ENCODE measurements at places on chromosomes 7 and 10.

DNA sequence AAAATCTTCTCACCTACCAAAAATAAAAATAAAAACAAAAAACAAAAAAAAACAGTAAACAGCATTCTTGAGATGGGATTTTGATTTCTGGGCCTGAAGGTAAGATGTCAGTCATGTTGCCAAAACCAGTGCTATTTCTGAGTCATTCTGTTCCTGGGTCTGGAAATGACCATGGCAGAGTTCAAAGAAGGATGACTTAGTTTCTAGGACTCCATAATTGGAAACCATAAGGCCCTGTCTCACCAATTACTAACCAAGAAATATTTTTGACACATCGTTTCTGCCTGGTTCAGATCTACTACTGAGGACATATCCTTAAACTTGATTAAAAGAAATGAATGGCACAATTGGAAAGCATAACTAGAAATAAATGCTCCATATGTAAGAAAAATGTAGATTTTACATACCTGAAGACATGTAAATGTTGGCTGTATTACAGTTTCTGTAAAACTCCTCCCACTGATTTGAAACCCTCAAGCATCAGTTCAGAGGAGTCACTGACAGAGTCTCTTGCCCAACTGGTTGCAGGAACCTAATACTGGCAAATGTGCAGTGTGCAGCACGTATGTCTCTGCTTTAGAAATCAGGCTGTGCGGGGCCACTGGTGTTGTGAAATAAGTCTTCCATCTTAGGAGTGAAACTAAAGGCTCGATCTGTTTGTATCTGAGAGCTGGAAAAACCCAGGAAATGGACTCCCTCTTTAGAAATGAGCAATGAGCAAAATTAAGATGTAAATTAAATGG lies 84.8 kb upstream of the EGR2 start:
- no peaks in the 10 kb centered on the region for H3K36me3 ChIP-seq
- no peak overlapping the region for H3K27ac ChIP-seq
- H3K4me1 ChIP-seq, result no peaks in the 10 kb centered on the region
- no peaks in the 10 kb centered on the region for H3K27me3 ChIP-seq
- no peak for DNase-seq

DNA sequence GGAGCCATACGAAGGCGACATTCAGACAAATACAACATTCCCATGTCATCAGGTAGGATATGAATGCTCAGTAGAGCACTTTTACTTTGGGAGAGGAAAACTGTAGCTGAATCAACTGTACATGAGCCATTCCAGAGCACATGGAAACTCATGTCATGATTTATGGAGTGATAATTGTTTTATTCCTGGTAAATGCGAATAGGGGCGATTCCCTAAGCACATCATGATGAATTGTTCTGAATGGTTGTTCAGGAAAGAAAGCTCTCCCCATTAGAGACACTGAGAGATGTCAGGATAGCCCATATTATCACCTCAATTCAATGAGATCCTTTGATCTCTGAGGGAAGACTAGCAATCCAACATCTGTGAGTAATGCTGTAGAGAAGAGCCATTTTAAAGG lies 243.6 kb downstream of the FOXP2 start:
- H3K36me3 ChIP-seq, result no peaks in the 10 kb centered on the region
- no peak for DNase-seq
- no peaks in the 10 kb centered on the region for H3K27me3 ChIP-seq
- H3K27ac ChIP-seq, result no peak overlapping the region
- H3K4me1 ChIP-seq, result no peaks in the 10 kb centered on the region

- no peaks in the 10 kb centered on the region for H3K36me3 ChIP-seq
- DNase-seq, result no peak
- no peak overlapping the region for H3K4me3 ChIP-seq
- H3K4me1 ChIP-seq, result no peaks in the 10 kb centered on the region
- no peaks in the 10 kb centered on the region for H3K27me3 ChIP-seq
These were observed 86.2 kb downstream of the SORBS1 start for GRCh38 chr10:95475003-95475383.

- no peaks in the 10 kb centered on the region for H3K4me1 ChIP-seq
- H3K27ac ChIP-seq, result no peak overlapping the region
- DNase-seq, result no peak
These were observed 383.0 kb downstream of the HPSE2 start for GRCh38 chr10:98852686-98853085.

GRCh38 chr7:146636581-146636980 lies 520.0 kb downstream of the CNTNAP2 start:
- no peak for DNase-seq
- H3K27ac ChIP-seq, result no peak overlapping the region
- H3K4me3 ChIP-seq, result no peak overlapping the region
- no peaks in the 10 kb centered on the region for H3K36me3 ChIP-seq
- no peaks in the 10 kb centered on the region for H3K4me1 ChIP-seq

DNA sequence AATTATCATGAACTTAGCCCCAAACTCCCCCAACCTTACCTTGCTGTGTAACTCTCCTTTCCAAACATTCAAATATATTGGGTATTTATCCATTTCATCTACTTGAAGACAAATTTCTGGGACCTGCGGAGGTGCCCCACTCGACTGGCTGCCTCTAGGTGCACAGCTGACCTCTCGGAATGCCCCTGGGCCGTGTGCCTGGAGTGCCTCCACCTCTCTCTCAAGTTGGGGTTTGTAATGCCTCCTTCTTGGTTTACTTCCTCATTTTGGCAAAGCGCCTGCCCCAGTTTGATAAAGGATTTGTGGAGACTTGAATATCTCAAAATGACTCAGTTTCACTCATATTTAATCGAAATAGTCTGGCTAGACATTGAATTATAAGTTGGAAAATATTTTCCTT lies 16.6 kb downstream of the ZNF777 start:
- no peaks in the 10 kb centered on the region for H3K4me1 ChIP-seq
- DNase-seq, result no peak
- no peak overlapping the region for H3K27ac ChIP-seq
- H3K4me3 ChIP-seq, result no peak overlapping the region
- peaks cover 46% of the 10 kb centered on the region for H3K36me3 ChIP-seq

GRCh38 chr7:44325201-44325671 lies at the start of gene CAMK2B:
CAMK2B (minus strand) TSS chr7:44325594; CDS start chr7:44325421, 173 bp downstream.
- H3K4me3 ChIP-seq, result no peak within 1 kb of the TSS
- no peaks in the 10 kb centered on the region for H3K36me3 ChIP-seq
- H3K27me3 ChIP-seq, result peaks cover 4% of the 10 kb centered on the region
- no peak within 1 kb of the TSS for H3K27ac ChIP-seq

DNA sequence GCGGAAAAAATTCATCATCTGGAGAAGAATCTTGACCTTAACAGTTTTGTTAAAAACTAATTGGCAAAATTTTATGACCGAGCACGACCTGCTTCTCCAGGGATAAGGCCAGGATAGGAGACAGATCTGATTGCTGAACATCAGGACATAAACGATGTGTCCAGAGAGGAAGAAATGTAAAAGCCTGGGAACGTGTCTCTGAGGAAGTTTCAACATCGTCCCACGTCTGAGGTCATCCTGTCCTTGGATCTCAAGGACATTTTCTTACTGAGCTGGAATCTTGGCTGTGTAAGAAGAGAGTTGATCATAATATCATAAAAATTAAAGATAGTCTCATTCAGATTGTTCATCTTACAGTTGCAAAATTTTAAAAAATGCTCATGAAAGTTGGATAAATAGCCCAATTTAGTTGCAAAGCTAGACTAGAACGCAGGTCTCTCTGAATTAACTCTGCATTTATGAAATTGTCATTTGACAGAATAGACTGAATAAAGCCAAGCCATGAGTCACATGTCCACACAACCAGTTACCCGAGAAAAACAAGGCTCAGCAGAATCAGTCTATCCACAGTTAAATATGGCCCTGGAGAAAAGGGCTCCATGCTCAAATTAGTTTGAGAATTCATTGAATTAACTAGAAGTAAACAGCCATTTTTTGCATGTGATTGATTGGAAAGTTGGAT lies 120.0 kb upstream of the EGFR start:
- H3K36me3 ChIP-seq, result no peaks in the 10 kb centered on the region
- no peak for DNase-seq
- no peaks in the 10 kb centered on the region for H3K27me3 ChIP-seq
- H3K27ac ChIP-seq, result no peak overlapping the region
- H3K4me3 ChIP-seq, result no peak overlapping the region

- no peaks in the 10 kb centered on the region for H3K4me1 ChIP-seq
- no peak overlapping the region for H3K4me3 ChIP-seq
- no peak overlapping the region for H3K27ac ChIP-seq
- H3K27me3 ChIP-seq, result no peaks in the 10 kb centered on the region
These were observed 50.5 kb upstream of the ZNF438 start for GRCh38 chr10:31081937-31082840.

DNA sequence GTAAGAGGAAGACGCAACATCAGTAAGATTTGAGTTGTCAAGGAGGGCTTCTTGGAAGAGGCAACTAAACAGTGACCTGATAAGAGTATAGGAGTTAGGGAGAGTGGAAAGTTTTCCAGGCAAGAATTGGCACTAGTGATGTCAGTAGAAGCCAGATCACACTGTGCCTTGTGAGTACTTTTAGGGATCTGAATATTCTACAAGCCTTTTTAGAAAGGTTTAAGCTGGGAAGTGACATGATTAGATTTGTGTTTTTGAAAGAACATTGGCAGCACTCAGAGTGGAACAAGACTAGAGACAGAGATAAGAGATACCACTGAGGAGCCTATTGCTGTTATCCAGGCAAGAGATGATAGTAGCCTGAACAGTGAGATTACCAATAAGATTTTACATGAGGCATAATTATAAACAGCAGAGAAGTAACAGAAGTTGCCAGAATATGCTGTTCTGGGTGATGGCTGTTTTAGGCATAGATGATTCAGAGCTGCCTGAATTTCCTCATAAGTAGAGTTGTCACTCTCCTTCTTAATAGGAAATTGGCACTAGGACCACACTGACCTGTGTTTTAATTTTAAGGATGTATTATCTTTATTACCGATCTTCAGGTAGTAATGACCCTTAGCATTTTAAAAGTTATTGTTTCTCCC lies 45.6 kb downstream of the NHLRC2 start:
- H3K27ac ChIP-seq, result no peak overlapping the region
- no peaks in the 10 kb centered on the region for H3K4me1 ChIP-seq
- H3K27me3 ChIP-seq, result no peaks in the 10 kb centered on the region
- H3K4me3 ChIP-seq, result no peak overlapping the region
- H3K36me3 ChIP-seq, result no peaks in the 10 kb centered on the region
- no peak for DNase-seq

DNA sequence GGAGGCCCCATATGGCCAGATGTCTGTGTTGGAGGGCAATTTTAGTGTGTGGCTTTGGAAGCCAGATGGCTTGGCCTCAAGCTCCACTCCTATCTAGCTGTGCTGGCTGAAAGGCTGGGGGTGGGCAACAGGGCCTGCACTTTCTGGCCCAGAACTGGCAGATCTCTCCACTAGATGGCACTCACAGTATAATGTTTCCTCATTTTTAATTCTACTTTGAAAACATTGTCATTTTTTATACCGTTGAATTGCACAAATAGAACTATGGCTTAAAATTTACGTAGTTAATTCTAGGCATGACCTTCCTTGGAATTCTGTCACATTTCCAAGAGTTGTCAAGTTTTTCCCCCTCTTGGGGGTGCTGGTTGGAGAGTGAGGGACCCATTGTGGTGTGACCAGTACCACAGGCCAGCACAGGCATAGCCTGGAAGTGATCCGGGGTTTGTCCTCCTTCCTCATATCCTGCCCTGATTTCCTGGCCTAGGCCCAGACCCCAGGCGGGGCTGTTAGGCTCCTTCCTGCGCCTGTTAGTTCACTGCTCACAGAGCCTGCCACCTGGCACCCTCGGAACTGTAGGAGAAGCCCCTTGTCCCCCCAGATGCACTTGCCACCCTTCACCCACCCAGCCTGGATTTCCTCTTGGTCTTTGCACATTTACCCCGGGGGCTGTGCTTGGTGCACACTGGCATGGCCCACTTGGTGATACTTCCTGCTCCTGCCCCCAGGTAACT lies 52.8 kb downstream of the ARHGAP22 start:
- no peak overlapping the region for H3K4me3 ChIP-seq
- no peak overlapping the region for H3K27ac ChIP-seq
- H3K27me3 ChIP-seq, result no peaks in the 10 kb centered on the region
- H3K4me1 ChIP-seq, result no peaks in the 10 kb centered on the region

GRCh38 chr10:31524460-31524859 lies 205.4 kb downstream of the ZEB1 start:
- peaks cover 57% of the 10 kb centered on the region for H3K36me3 ChIP-seq
- no peak overlapping the region for H3K4me3 ChIP-seq
- H3K4me1 ChIP-seq, result no peaks in the 10 kb centered on the region
- no peak for DNase-seq
- H3K27me3 ChIP-seq, result no peaks in the 10 kb centered on the region
- no peak overlapping the region for H3K27ac ChIP-seq

DNA sequence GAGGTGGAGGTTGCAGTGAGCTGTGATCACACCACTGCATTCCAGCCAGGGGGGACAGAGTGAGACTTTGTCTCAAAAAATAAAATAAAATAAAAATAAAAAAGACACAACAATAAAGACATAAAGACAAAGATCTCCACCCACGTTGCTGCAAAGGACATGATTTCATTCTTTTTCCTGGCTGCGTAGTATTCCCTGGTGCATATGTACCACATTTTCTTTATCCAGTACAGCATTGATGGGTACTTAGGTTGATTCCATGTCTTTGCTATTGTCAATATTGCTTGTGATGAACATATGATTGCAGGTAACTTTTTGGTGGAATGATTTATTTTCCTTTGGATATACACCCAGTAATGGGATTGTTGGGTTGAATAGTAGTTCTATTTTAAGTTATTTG lies 42.0 kb upstream of the CCDC3 start:
- no peaks in the 10 kb centered on the region for H3K27me3 ChIP-seq
- no peaks in the 10 kb centered on the region for H3K36me3 ChIP-seq
- H3K4me3 ChIP-seq, result no peak overlapping the region
- DNase-seq, result no peak
- H3K4me1 ChIP-seq, result no peaks in the 10 kb centered on the region

DNA sequence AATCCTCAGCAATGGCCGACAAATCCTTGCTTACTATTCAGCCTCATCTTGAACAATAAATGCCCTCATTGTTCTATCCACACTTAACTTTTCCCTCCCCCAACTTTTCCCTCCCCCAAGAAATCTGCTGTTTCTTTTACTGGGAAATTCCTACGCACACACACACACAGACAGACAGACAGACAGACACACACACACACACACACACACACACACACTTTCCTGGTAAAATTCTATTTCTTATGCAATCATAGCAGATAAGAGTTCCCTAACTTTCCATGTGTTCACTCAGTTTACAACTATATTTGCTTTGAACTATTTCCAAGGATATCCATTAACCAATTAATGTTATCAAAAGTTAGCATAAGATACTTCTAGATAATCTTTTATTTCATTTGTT lies 52.9 kb downstream of the RELN start:
- DNase-seq, result no peak
- H3K27ac ChIP-seq, result no peak overlapping the region
- no peaks in the 10 kb centered on the region for H3K27me3 ChIP-seq

GRCh38 chr10:132044803-132045202 lies 20.9 kb upstream of the JAKMIP3 start:
- no peak overlapping the region for H3K27ac ChIP-seq
- H3K36me3 ChIP-seq, result no peaks in the 10 kb centered on the region
- H3K4me3 ChIP-seq, result no peak overlapping the region
- no peak for DNase-seq
- H3K27me3 ChIP-seq, result no peaks in the 10 kb centered on the region

DNA sequence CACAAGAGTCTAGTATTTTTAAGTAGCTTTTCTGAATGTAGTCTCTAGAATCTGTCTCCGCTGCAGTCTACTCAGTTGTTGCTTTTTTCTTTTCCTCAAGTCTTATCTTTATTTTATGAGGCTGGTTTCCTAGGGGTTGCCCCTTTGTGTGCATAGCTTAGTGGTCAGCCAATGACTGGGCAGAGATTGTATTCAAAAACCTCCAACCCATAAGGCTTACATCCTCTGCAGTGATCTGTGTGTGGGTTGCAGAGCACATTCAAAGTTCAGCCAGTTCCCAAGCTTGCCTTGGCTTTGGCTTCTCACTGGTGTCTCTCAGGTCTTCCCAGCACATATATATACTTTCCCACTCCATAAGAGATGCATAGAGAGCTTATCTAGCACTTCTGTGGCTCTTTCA lies 160.0 kb upstream of the TCF7L2 start:
- H3K4me3 ChIP-seq, result no peak overlapping the region
- no peaks in the 10 kb centered on the region for H3K36me3 ChIP-seq
- no peaks in the 10 kb centered on the region for H3K4me1 ChIP-seq
- no peaks in the 10 kb centered on the region for H3K27me3 ChIP-seq
- DNase-seq, result no peak

Measured in naive thymus-derived CD4-positive, alpha-beta T cell (primary cell).